Activated naive CD8-positive, alpha-beta T cell treated with anti-CD3 and anti-CD28 coated beads, Interleukin-2, amount 50 U/mL, for 16 hours (primary cell): ENCODE measurements at places on chromosomes 11 and 22.

DNA sequence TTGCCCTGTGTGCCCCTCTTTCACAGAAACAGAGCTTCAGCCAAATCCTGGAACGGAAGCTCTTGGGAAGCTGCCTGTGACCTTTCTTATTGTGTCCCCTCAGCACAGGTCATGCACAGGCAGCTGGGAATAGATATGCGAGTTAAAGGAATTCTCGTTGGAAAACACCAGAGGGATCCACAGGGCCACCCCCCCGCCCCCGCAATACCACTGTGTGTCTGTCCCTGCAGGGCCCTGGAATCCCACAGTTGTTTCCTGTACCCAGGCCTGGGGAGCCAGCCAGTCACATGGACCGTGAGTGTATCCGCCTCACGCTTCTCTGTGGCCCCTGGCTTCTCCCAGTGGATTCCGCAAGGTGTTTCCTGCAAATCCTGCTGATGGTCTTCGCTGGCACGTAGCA is 29.0 kb downstream of the TIMP3 start:
- no peak for DNase-seq

GRCh38 chr11:95242091-95242844 is 11.3 kb upstream of the SESN3 start:
- no peak for DNase-seq

- DNase-seq: peak; percentile 61
Observed at GRCh38 chr11:70364745-70365543, 33.4 kb upstream of the CTTN start.

GRCh38 chr11:65121447-65121864 is 478 bp downstream of the FAU start:
- DNase-seq: no peak

GRCh38 chr11:65013888-65014725 is at the start of gene ARL2:
Gene ARL2, plus strand, starts transcription at chr11:65014160. Its CDS starts 48 bp downstream, at chr11:65014208.
- peak; percentile 75 for DNase-seq

GRCh38 chr11:72762641-72763304 is 10.6 kb upstream of the ARAP1 start:
- no peak for DNase-seq

- no peak for DNase-seq
Observed at GRCh38 chr11:118295199-118295598, 9.3 kb upstream of the CD3E start.

DNA sequence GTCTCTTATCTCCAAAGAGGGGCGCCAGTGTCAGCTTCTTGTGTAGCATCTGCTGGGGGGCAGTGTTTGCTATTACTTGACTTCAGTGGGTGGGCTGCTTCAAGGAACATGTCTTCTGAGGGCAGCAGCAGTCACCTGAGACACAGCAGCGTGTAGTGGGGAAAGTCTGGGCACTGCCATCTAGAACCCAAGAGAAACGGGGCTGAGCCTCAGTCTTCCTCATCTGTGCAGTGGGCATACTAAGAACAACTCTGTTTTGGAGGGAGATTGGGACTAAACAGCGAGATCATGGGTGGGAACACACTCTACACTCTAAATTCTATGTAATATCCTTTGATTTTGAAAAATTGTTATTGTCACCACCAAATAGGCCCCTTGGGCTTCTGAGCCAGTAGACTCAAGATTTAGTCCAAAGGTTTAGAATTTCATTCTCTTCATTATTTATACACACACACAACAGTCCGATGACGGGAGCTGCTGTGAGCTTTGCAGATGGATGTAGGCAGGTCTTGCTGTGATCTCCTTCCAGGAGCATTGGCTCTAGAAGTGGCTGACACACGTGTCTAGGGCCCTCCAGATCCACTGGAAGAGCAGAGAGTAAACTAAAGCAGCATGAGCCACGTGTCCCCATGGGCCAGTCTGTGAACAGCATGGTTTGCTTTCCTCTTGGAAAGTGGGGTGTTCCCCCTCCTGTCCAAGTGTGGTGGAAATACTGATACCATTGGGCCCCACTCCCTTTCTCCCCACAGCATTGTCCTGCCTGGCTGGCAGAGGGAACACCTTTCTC is 51.8 kb downstream of the TRAF6 start:
- no peak for DNase-seq

GRCh38 chr22:17941471-17942406 is 82.6 kb downstream of the MICAL3 start:
- DNase-seq: no peak

GRCh38 chr22:39960791-39961746 is 872 bp downstream of the TMA7B start:
- DNase-seq: peak; percentile 37

GRCh38 chr22:30210235-30210909 is 36.2 kb downstream of the LIF start:
- no peak for DNase-seq

GRCh38 chr11:89922195-89922660 is at the start of gene TRIM49D1:
Gene TRIM49D1, minus strand, starts transcription at chr11:89922245. Its CDS starts 4,535 bp downstream, at chr11:89917710.
- DNase-seq: no peak

- no peak for DNase-seq
Observed at GRCh38 chr22:47034076-47034808, 271.8 kb downstream of the TBC1D22A start.

DNA sequence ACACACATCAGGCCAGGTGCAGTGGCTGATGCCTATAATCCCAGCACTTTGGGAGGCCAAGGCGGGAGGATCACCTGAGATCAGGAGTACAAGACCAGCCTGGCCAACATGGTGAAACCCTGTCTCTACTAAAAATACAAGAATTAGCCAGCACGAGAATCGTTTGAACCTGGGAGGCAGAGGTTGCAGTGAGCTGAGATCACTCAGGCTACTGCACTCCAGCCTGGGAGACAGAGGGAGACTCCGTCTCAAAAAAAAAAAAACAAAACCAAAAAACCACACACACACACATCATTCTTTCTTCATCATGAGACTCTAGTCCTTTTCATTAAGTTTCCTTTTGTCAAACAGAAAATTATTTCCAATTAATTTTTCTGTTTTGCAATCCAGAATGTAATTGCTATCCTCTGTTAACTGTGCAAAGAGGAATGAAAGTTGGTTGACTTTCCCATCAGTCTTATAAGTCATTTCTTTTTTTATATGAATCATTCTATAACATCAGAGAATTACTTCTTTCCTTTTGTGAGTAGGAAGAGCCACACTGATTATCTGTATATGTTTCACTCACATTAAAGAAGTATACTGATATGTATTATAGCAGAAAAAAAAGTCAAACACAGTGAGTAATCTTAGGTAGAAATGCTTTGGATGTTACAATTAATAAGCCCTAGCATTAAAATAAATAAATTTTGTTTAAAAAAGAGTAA is 52.2 kb downstream of the HORMAD2 start:
- no peak for DNase-seq

DNA sequence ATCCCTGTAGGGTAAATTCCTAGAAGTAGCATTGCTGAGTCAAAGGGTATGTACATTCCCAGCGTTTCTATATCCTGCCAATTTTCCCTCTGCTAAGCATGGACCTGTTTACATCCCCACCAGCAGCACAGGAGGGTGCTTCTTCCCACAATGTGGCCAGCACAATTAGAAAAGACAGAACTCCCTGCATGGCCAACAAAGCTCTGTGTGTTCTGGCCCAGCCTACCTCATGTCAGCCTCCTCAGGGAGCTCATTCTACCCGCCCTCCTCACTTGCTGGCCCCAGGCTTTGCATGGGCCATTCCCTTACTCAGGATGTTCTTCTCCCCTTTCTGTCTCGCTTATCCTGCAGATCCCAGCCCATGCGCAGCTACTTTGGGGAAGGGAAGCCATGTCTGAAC is 186.1 kb downstream of the DSCAML1 start:
- no peak for DNase-seq

DNA sequence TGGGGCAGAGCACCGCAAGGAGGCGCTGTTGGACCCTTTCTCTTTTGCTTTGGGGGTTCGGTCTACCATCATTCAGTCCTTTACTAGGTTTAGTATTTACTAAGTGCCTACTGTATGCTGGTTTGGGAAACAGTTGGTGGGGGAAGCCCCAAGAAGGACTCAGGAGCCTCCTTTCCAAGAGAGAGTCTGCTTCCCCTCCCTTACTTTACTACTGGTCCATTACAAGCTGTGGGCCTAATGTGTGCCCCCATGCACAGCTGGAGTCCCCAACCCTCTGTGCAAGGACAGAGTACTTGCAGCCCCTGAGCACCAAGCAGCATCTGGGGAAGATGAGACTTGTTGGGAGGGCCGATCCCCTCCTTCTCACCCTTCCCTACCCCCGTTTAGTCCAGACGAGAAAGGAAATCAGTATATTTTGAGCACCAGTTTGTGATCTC is 876 bp upstream of the UBE2L6 start:
- DNase-seq: no peak

- no peak for DNase-seq
Observed at GRCh38 chr22:50608996-50609395, 8.4 kb downstream of the MAPK8IP2 start.

- no peak for DNase-seq
Observed at GRCh38 chr11:91625495-91625894, 599.1 kb upstream of the FAT3 start.

- no peak for DNase-seq
Observed at GRCh38 chr22:30402028-30402765, 5.4 kb downstream of the SEC14L2 start.

DNA sequence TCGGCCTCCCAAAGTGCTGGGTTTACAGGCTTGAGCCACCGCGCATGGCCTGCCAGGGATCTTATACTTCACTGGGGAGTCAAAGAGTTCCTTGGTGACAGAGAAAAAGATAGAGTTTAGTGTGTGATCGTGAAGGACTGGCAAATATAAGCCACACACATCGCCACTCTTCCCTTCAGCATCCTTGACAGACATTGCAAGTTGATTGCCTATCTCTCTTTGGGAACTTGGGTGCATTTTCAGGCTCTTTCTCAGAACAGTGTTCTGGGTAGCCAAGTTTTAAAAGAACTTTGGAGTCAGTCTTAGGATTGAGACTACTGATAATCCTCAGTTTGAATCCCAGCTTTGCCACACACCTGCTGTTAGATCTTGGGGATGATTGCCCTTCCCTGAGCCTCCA is 19.8 kb downstream of the MIAT start:
- no peak for DNase-seq

DNA sequence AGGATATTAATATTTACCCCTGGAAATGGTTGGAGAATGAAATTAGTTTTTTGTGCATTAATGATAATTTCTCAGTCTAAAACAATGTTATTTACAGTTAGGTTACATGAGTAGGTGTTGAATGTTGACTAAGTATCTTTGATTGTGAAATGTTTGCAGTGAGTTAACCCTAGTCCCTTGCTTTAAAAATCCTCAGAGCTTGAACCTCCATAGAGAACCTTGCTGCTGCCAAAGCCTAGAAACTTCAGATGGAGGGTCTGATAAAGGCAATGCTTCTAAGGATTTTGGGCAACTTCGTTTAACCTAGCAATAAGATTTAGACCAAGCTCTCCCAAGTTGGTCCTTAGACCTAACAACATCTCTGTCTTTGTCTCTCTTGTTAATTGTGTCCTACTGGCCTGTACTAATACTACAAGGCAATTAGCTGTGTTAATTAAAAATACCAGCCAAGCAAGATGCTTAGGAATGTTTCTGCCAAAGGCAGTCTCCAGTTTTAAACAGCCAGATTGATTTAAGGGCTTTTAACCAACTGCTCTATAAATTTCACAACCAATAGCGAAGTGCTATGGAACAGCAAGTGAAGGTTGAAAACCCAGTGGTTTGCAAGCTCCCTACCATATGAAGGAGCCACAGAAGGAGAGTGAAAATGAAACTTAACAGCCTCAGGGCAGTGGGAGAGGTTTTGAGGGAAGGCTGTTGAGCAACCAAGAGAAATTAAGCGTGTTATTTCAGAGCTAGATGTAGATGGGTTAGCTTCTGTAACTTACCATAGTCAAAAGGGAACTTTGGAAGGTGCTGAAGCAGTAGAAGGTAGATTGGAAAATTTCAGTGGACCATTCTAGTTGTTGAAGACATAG is 295.9 kb upstream of the ANO5 start:
- DNase-seq: no peak

DNA sequence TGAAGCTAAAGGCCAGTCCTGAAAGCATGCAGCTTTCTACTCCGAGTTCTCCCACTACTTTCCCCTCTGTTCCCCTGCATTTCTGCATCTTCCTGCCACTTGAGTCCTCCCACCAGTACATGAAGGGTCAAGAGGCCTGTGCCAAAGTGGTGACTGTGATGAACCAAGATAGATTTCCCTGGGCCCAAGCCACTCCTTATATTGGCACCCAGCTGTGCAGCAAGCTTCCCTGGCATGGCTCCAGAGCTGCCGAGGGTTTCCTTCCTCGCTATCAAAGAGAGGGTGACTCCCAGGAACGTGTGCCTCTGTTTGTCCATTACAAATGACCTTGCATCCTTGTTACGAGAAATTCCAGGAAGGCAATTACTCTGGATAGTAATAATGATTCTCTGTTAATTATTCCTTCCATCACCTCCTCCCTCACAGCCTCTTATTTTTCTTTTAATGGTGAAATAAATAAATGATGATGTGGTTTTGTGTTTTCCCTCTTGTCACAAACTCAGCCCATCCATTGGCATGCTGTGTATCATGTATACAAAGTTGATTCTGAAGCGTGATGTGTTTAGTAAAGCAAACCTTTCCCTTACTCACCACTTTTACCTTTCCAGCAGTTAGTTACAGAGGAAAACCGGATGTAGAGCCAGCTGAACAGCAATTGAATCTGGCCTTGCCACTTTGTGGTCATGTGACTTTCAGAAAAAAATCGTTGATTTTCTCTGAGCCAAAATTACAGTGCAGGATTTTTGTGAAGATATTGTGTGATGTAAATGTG is 8.3 kb downstream of the SRSF8 start:
- DNase-seq: no peak

GRCh38 chr22:47159592-47159991 is 397.1 kb downstream of the TBC1D22A start:
- no peak for DNase-seq

- no peak for DNase-seq
Observed at GRCh38 chr11:88181776-88182175, 6.5 kb upstream of the RAB38 start.

- no peak for DNase-seq
Observed at GRCh38 chr22:35437049-35437448, 37.1 kb downstream of the MCM5 start.

GRCh38 chr11:2509481-2510001 is 64.7 kb downstream of the KCNQ1 start:
- DNase-seq: no peak

GRCh38 chr11:31480930-31481329 is 28.5 kb downstream of the IMMP1L start:
- no peak for DNase-seq

DNA sequence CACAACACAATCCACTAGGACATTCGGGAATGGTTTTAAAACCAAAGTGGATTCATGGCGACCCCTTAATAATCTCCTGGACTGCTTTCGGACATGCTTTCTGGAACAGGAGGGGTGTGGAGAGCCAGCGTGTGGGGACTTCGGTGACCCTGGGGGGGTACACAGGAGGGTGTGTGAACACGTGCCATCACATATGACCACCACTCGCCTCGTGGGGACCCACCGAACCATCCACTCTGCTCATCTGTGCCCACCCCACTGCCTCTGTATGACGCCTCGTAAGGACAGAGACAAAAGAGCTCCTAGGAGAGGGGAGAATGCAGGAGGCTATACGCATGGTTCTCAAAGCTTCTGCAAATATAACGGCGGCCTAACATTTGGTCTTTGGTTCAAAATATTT is 8.9 kb downstream of the LTO1 start:
- no peak for DNase-seq
